ENCODE measurements at places on chromosomes 2 and 18. TPM values are rescaled to one million over a fixed set of nuclear protein-coding genes. Genes with fewer than 3 reads are reported as not detected.

The LAMA3 gene
- 4.9 TPM for total RNA-seq

The ATP6V1C2 gene
- not detected for total RNA-seq

The NCK2 gene
- 16.5 TPM for total RNA-seq

The TBR1 gene
- total RNA-seq = not detected
